PC-3 (cell line): ENCODE measurements at places on chromosomes 2 and 18. TPM values are rescaled to one million over a fixed set of nuclear protein-coding genes. Genes with fewer than 3 reads are reported as not detected.

The SP140L gene
- total RNA-seq, result 2.8 and 5.0 TPM in 2 replicates

DNA sequence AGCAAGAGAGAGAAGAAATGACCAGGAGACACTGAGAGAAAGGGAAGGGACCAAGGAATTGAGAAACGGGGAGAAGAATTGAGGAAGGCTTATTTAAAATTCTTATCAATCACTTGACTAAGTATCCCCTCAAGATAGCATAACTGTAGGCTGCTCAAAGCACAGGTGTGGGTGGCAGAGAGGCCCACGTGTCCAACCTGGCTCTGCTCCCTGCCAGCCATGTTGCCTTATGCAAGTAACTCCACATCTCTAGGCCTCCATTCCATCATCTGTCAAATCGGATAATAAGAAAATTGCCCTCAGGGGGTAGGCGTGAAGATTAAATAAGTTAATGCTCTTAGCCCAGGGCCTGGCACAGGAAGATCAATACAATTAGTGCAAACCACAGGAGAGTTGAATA, 7.4 kb upstream of the NPAS2 start:
- DNase-seq, result no peak

The CENPA gene
- total RNA-seq, result 40.8 and 42.4 TPM in 2 replicates

- peak; percentile 51 for DNase-seq
Measured at GRCh38 chr18:44325903-44326635, 354.6 kb upstream of the SETBP1 start.

DNA sequence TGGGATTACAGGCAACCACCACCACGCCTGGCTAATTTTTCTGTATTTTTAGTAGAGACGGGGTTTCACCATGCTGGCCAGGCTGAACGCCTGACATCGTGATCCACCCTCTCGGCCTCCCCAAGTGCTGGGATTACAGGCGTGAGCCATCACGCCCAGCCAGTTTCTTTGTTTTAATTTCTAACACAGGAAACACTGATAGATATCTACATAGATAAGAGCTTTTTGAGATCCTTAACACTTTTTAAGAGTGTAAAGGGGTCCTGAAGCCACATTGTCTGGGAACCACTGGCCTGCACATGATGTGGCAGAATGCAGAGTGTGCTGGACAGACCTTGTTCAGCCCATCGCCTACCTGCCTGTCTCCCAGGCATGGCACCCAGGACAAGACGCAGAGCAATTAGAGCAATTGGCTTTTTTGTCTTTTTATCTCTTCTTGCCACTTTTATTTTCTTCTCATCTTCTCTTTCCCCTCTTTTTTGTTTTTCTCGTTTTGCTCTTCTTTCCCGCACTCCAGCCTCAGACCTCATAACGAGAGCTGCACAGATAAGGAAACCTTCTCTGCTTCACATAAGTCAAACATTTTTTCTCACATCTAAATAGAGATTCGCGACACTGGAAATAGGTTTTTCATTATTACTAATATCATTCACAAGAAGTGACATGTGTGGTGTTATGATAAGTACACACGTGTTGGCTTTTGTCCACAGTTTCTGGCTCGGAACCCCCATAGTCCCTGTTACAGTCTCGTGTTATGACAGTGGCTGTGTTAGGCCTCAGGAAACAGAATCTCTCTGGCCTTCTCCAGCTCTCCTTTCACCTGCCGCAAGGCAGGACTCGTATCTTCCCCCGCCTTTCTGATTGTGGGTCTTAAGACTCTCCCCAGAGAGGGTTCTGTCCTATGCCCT, 25.2 kb upstream of the GPR55 start:
- no peak for DNase-seq

- DNase-seq, result no peak
Measured at GRCh38 chr18:51251625-51252024, 54.1 kb upstream of the MEX3C start.

GRCh38 chr18:74348581-74348980, 32.9 kb downstream of the C18orf63 start:
- no peak for DNase-seq

The SLC40A1 gene
- 1.7 and 13.4 TPM in 2 replicates for total RNA-seq

GRCh38 chr18:55243857-55244256, 284.6 kb upstream of the CCDC68 start:
- no peak for DNase-seq

- DNase-seq, result no peak
Measured at GRCh38 chr2:134247679-134248078, 6.2 kb upstream of the MGAT5 start.

- no peak for DNase-seq
Measured at GRCh38 chr2:144920755-144921530, 401.0 kb upstream of the ZEB2 start.
